Common myeloid progenitor, CD34-positive (primary cell): ENCODE measurements at places on chromosomes 16 and 17.

DNA sequence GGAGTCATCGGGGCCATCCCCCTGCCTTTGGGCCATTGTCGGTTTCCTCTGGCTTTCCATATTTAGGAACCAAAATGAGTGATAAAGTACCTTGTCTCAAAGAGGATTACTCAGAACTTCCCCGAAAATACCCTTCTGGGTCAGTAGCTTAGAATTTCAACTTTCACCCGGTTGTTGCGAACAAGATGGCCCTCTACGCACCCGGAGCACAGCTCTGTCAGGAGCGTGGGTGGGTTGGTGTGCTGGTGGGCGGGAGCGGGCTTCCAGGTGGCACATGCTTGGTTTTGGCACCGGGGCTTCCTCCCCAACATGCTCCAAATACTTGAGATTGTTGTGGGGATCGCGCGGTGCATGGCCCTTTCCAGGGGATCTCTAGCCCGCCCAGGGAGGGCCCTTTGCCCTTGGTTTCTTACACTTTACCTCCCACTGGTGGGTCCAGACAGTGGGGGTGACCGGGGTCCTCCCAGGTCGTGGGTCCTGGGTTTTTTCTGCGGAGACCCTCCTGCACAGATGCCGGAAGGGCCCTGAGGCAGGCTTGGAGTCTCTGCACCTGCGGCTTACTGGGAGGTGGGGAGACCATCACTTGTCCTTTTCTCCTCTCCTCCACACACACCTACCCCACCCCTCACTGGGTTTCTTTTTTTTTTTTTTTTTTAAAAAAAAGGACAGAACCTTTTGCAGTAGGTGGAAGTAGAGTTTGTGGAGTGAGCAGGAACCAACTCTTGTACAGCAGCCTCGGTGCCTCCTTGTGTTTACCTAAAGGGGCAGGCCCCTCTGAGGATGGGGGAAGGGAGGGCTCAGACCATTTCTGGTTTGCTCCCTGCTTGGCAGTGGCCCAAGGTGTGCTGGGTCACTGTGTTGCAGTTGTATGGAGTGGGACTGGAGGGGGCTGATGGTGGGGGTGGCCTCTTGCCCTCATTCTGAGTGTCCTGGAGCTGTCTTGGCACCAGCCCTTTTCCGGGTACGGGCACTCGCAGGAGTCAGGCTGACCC lies 142.1 kb downstream of the SEC14L1 start:
- no peak for DNase-seq

DNA sequence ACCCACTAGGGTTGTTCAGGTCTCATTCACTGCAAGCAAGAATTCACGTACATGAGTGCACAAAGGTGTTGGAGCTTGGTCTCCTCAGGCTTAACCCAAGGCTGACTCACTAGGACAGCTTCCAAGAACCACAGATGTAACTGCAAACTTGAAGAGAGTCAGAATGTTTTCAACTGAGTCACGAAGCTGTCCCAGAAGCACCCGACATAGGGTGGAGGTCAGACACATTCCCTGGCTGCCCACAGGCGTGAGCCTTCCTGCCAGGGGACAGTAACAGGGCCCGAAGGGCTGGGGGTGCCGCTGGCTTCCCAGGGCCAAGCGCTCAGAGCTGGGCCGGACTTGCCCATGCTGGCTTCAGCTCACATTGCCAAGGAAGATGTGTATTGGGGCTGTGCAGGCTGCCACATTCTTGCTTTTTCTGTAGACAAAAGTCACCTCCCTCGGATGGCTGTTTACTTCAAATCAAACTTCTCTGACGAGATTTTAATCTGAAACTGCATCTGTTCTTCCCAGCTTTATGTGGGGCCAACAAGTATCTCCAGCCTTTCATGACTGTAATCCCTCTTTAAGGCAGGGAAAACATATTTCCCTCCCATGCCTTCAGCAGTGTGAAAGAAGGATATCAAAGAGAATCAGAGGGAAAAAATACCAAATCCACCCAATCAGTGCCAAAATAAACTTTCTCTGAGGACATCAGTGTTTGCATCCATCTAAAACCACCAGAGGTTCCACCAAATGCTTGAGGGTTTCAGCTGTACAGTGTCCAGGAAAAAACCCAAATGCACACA lies 14.3 kb downstream of the CMTM3 start:
- no peak for DNase-seq

DNA sequence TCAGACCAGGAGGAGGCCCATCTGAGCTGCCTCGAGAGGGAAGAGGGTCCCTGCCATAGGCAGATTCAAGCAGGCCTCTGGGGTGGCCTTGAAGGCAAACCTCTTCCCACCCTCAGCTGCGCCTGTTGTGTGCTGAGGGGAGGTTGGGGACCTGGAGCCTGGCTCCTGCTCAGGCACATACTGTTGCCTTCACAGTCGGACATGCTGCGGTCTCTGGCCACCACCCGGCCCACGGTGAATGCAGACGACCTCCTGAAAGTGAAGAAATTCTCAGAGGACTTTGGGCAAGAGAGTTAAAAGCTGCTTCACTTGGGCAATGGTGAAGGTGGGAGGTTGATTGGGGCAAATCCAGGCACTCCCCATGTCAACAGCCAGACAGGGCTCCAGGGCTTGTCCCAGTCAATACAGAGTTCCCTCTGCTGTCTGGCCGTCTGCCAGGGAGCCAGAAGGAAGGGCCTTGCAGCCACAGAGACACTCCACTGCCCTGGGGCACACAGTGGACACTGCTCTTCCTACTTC lies 6.3 kb downstream of the PDF start:
- DNase-seq: no peak

DNA sequence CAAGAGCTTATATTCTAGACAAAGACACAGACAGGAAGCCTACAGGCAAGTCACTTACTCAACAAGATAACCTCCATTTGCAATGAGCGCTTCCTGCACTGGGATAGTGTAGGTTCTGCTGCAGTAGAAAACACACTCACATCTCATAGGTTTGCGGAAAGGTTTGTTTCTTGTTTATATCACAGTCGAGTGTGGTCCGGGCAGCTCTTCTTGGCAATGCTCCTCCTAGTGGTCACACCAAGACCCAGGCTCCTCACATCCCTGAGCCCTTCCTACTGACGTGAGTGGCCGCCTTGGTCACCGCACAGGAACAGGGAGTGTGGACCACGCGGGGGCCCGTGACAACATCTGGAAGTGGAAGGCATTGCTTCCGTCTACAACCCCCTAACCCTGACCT lies 48.0 kb upstream of the RBFOX3 start:
- DNase-seq: peak; percentile 48

GRCh38 chr16:3661922-3662321 lies 7.4 kb downstream of the DNASE1 start:
- no peak for DNase-seq

- no peak for DNase-seq
Observed at GRCh38 chr16:88387941-88388627, 5.3 kb downstream of the ZNF469 start.

DNA sequence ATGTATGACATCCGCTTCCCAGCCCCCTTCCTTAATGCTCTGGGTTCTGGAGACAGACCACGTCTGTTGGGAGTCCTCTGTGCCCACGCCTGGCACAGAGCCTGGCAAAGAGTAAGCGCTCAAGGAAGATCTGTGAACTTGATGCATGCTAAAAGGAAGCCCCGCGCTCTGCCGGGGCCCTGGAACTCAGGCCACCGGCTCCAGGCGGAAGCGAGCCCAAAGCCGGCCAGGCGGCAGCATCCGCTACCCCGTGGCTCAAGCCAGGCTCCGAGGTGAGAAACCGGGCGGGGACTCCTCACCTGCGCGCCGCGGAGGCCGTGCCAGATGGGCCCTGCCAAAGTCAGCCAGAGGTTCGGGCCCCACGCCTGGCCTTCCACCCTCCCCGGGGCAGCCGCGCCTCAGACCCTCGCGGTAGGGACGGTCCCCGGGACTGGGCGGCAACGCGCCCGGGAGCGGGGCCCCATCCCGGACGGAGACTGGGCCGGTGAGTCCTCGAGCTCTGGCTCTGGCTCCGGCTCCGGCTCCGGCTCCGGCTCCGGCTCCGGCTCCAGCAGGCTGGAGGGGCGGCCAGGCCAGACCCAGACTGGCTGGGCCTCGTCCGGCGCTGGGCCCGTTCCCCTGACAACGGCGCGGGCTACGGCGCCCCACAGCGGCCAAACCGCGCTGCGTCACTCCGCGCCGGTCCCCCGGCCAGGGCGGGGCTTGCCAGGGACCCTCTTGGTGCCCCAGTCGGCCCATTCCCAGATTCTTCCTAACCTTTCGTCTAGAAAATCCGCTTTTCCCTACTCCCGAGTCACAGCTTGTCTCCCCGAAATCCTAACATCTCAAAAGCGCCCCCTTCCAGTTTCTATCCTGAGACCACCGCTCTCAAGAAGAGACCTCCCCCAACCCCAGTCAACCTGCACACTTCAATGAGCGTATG lies at the start of gene ZDHHC1:
Gene ZDHHC1 (minus strand): TSS at position 606 of the 922 bp plus-strand sequence. CDS start 8,702 bp downstream, outside the sequence.
- peak; percentile 63 for DNase-seq

GRCh38 chr16:17224879-17225281 lies 245.9 kb downstream of the XYLT1 start:
- peak; percentile 97 for DNase-seq

- no peak for DNase-seq
Observed at GRCh38 chr17:28280826-28281225, 38.2 kb upstream of the TMEM97 start.

DNA sequence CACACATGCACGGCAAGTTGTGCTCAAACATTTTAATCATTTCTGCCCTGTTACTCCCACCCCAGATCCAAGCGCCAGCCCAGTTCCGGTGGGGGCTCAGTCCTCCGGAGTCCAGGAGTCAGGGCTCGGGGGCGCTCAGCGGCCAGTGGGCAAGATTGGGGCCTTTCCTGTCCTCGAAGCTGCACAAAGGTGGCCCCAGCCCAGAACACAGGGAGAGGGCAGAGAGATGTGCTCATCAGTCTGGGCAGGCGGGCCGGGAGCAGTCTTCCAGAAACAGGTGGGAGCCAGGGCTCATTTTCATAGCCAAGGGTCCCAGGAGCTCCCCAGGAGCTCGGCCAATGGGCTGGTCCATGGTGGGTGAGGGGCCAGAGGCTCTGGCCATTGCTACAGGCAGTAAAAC lies 4.1 kb downstream of the PRSS8 start:
- no peak for DNase-seq

GRCh38 chr17:29933379-29933778 lies 3.4 kb upstream of the SSH2 start:
- DNase-seq: no peak
